ENCODE measurements at places on chromosomes 1 and 21.

GRCh38 chr1:183932412-183932811, 105.1 kb downstream of the COLGALT2 start:
- no peak for DNase-seq

DNA sequence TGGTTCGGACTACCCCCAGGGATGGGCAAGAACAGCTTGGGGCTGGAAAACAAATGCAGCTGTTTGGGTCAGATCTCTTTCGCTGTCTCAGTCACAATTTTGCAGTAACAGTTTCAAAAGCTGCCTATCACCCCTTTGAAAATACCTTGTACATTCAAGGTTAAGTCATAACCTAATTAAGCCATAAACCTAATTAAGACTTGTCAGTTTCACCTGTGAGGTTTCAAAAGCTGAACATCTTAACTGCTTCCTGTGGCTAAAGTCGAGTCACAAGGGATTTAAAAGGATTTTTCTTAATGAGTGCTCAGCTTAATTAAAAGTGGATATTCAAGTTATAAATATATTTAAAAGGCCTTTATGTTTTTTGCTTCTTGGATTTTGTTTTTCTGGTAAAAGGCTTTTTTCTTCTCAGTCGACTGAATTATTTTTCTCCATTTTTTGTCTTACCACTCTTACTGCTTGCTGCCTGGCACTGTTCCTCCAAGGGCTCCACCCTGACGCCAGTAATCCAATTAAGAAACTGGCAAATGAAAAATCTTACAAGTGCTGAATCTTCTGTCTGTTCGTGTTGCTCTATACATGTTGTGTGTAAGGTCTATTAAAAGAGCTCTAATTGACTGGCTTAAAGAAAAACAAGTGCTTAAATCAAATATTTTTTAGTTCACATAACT, 31.3 kb downstream of the CBR1 start:
- no peak for DNase-seq

DNA sequence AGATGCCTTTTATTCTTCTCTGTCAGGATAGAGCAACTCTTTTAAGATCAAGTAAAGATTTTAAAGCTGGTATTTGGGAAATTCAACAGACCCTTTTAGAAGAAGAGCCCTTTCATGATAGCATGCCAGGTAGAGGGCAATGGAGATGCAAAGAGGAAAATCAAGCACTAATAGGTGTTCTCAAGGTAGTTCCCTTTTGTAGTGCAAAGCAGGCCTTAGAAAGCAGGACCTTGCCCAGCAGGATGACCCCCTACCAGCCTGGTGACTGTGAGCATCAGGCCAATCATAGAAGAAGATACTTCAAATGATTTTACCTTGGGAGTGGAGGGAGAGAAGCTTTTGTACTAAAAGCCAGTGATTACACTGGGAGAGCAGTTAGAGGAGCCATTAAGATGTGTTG, 381.4 kb upstream of the ZRANB2 start:
- DNase-seq, result no peak

GRCh38 chr1:66291531-66291864, 242.5 kb upstream of the SGIP1 start:
- DNase-seq, result no peak

GRCh38 chr1:83641796-83642443, 357.0 kb downstream of the TTLL7 start:
- no peak for DNase-seq

DNA sequence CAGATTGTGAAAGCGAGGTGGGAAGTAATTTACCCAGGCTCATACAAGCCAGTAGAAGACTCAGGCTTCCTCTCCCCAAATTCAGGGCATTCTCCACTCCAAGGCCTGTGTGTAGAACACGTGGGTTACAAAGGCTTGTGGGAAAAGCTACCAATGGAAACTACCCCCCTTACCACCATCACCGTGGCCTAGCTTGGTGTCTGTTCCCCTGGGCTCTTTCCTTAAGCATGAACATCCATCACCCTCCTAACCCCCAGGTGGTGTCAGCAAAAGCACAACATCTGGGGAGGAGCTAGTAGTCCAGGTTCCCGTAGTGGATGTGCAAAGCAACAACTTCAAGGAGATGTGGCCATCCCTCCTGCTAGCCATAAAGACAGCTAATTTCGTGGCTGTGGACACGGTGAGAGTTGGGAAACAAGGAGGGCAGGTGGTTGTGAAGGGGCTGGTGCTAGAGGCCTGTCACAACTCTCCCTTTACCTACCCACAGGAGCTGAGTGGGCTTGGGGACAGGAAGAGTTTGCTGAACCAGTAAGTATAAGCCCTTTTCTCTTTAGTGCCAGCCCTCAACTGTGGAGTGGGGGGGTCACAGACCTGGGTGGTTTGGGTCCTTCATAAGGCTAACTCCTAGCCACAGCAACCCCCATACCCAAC, 701 bp upstream of the MUTYH start:
- DNase-seq, result no peak

DNA sequence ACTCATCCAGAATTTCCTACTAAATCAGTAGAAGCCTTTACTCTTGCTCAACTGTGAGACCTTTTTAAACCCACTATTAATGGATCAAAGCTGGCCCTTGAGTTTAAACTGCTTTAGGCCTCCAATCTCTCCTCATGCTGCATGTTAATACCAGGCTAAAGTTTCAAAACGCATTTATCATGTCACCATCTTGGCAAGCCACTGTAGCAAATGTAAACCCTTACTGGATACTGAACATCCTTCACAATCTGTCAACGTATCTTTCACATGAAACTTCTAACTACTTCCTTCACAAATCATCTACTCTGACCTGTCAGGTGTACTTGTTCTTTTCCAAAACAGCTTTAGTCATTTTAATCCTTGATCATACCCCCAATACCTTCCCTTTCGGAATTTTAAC, 3.0 kb downstream of the PAXBP1 start:
- no peak for DNase-seq

DNA sequence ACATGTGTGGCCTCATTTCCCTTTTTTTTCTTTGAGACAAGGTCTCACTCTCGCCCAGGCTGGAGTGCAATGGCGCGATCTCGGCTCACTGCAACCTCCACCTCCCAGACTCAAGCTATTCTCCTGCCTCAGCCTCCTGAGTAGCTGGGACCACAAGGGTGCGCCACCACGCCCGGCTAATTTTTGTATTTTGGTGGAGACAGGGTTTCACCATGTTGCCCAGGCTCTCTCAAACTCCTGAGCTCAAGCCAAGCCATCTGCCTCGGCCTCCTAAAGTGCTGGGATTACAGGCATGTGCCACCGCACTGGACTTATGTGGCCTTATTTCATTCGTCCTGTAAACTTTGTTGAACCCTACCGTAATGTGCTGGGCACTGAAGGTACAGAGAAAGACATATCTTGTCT, 569 bp upstream of the WARS2 start:
- DNase-seq, result peak; percentile 35

DNA sequence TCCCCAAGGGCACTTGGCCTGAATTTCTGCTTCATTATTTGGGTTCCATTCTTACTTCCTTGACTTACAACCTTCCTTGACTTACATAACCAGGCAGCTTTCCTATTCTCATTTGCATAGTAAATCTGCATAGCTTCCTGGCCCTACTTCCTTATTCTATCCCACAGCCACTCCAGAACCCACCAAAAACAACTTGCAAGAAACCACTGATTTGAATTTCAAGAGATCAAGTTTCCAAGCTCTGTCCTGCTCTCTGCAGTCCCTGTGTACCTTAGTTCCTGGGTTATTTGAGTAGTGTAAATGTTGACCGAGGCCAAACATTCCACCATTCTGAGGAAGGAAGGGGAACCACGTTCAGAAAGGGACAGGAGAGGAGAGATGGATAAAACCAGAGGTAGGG, 603.3 kb downstream of the PTPRC start:
- no peak for DNase-seq

GRCh38 chr1:162976628-162977027, 92.5 kb upstream of the RGS4 start:
- no peak for DNase-seq

DNA sequence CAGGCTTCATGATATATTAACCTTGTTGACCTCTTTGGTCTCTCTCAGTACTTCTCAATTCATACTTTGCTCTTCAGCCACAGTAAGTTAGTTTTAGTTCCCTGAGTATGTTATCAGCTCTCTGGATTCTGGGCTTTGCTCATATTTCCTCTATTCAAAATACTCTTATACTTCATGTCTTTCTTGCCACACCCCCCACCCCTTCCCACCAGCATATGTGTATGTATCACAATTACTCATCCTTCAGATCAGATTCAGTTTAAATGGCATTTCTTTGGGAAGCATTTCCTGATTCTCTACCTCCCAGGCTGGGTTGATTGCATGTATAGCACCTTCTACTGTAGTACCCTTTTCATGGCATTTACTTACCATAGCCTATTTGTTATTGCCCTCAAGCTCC, 28.3 kb downstream of the SLC30A7 start:
- DNase-seq, result no peak

Measured in endothelial cell (in vitro differentiated cells).